ENCODE measurements at places on chromosomes 4 and X.

DNA sequence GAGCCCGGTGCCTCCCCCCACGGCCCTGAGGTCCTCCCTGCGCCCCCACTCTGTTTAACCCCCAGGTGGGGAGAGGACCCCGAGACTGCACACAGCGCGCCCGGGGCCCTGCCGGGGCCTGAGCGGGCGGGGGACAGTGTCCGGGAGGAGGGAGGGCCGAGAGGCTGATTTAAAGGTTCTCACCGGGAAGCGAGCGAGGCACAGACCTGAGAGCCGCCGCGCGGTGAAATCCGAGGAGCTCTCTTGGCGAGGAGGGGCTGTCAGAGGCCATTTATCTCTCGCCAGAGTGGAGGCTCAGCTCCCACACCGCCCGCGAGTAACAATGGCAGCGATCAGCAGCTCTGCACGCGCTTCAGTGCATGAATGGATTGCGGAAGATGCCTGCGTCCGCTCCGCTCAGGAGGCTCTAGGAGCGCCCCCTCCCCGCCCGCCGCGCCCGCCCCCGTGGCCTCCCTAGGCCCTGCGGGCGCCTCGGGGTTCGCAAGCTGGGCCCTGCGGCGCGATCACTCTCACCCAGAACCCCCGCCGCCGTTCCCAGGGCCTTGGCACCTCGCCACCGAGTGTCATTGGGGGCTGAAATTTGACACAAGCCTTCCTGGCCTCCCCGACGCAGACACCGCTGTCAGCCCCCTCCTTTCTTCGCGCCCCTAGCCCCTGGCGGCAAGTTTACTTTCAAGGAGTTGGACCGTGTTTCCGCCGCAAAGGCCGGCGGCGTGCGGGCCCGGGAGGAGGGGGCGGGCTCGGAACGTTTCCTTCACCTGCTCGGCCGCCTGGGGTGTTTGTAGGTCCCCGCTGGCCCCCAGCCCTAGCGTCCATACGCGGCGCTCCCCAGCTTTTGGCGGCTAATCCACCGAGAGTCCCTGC lies 48.7 kb upstream of the BCOR start:
- no peak for DNase-seq

- DNase-seq = no peak
Observed at GRCh38 chr4:153209410-153209809, 5.2 kb downstream of the TRIM2 start.

GRCh38 chr4:153295131-153295755 lies 49.2 kb upstream of the MND1 start:
- no peak for DNase-seq

GRCh38 chr4:1470816-1471442 lies 64.7 kb upstream of the NKX1-1 start:
- DNase-seq = no peak

GRCh38 chr4:139454111-139455045 lies at the start of gene RAB33B:
RAB33B (plus strand) TSS chr4:139454121; CDS start chr4:139454196, 75 bp downstream.
- no peak for DNase-seq

DNA sequence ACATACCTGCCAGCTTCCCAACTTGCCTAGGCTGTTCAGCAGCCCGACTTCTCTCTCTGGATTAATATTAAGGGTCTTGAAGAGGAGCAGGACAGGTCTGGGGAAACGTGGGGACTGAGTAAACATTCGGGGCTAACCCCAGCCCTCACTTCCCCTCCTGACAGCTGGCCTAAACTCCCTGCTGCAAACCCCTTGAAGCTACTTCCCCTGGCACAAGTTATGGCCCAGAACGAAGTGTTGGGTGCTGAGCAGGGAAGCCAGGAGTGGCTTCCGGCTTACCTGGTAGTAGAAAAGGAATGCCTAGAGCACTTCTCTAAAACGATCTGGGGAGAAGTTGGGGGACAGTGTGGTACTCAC lies 200.0 kb downstream of the BCOR start:
- DNase-seq = no peak

DNA sequence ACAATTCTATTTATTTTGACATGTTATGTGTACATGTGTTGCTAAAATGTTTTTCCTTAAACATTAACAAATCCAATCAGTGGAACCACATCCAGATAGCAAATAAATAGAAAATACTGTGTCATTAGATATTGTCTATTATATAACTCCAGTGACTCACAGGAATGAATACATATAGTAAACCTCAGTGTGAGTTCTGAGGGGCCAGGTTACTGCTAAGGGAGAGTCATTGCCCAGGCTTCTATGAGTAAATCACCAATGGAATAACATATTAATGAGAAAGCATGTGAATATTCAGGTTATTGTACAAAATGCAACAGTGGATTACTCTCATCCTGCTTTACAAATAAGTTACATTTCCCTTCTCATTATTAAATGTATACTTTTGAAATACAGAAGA lies 27.2 kb downstream of the TACR3 start:
- no peak for DNase-seq
